ENCODE measurements at places on chromosomes 11 and 22.

DNA sequence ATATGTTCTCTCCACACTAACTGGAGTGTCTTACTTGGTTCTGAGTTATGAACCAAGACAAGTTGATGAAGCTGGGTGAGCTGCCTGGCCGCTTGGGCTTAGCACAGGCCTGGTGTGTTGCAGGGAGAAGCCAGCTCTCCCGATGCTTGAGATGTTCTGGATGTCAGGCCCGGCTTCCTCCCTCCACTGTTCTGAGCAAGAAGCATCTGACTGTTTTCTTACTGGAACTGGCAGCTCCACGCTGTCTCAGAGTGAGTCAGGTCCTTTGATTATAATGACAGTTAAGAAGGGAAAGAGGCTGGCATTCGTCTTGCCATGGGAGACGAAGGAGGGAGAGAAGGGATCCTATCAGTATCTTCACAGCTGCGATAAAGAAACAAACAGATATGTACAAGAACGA lies 46.5 kb upstream of the CRTAM start:
- no peak for DNase-seq

DNA sequence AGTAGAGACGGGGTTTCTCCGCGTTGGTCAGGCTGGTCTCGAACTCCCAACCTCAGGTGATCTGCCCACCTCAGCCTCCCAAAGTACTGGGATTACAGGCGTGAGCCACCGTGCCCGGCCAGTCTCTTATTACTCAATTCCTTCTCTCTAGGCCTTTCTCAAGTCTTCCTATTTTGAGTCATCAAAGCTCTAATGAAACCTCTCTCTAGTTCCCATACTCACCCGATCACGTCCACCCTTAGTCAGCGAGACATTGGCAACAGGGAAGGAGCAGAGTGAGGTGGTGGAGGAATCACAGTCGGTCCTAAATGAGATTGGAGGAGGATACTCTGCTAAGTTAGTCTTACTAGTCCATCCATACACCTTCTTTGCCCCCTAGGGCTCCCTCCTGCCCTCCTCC lies 5.0 kb downstream of the BSCL2 start:
- no peak for DNase-seq

DNA sequence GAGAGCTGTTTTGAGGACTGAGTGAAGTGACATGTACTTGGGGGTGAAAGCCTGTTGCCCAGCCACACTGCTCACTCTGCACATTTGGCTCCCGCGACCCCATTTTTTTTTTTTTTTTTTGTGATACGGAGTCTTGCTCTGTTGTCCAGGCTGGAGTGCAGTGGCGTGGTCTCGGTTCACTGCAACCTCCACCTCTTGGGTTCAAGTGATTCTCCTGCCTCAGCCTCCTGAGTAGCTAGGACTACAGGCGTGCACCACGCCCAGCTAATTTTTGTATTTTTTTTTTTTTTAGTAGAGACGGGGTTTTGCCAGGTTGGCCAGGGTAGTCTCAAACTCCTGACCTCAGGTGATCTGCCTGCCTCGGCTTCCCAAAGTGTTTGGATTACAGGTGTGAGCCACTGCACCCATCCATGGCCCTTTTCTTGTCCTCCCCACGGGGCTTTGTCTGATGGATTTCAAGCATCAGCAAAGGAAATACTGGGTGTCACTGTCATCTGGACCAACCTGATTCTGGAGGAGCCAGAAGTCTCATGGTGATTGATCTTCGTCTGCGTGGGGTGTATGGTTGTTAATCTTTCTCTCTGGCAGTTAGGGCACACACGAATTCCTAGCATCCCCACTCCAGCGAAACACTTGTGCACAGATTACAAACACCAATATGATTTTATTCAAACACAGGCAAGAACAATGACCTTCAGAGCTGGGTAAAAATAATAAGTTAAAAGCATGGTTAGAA lies 3.4 kb upstream of the UCP3 start:
- DNase-seq: no peak

DNA sequence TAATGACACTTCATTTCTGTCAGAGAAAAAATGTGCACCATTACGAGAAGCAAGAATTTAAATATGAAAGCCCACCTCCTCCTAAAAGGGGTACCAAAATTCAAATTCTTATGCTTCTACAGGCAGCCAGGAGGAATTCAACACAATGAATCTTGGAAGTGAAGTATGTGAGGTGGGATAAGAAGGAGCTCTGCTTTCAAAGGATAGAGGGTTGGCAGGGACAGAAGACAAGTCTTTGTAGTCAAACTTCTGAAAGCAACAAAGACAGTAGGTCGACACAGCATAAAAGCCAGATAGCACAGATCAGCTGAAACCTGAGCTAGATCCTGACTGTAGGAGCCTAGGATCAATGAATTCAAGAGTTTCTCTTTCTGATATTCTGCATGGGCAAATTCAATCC lies 17.4 kb downstream of the NARS2 start:
- no peak for DNase-seq

DNA sequence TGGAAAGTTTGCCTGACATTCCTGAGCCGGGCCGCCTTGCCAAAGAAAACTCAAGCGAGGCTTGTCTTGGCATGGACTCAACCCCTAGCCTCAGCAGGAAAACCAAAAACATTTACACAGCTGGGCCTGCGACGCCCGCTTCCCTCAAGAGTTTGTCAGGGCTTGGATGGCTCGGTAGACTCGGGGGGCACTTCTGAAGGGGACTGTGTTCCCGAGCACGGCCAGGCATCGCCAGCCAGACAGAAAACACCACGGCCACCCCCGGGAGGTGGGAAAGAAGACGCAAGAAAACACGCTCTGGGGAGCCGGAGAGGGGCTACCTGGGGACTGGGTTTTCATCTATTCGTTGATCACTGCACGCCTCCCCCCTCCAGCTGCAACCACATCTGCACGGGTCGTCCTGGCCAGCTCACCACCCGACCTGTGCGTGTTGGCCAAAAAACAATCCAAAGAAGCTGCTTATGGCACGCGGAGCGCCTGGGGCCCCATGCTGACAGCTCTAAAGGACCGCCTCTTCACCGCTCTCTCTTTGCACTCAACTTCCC lies 380.7 kb downstream of the MN1 start:
- no peak for DNase-seq

DNA sequence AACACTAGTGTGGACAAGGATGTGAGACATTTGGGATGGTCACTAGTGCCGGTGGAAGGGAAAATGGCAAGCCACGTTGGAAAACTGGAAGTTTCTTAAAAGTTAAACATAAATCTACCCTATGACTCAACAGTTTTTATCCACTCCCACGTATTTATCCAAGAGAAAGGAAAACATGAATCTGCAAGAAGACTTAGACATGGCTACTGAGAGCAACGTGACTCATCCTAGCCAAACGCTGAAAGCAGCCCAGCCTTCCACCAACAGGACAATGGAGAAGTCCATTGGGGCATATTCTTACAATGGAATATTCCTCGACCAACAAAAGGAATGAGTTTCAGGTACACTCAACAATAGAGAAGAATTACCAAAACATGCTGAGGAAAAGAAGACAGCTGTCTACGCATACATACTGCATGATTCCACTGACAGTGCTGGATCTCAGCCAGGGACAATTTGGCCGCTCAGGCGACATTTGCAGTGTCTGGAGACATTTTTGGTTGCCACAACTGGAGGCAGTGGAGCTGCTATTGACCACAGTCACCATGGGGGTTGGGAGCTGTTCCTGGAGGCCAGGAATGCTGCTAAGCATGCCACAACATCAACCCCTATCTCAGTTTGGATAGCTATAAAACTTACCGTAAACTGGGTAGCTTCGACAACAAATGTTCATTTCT lies 21.2 kb downstream of the SYT13 start:
- no peak for DNase-seq

DNA sequence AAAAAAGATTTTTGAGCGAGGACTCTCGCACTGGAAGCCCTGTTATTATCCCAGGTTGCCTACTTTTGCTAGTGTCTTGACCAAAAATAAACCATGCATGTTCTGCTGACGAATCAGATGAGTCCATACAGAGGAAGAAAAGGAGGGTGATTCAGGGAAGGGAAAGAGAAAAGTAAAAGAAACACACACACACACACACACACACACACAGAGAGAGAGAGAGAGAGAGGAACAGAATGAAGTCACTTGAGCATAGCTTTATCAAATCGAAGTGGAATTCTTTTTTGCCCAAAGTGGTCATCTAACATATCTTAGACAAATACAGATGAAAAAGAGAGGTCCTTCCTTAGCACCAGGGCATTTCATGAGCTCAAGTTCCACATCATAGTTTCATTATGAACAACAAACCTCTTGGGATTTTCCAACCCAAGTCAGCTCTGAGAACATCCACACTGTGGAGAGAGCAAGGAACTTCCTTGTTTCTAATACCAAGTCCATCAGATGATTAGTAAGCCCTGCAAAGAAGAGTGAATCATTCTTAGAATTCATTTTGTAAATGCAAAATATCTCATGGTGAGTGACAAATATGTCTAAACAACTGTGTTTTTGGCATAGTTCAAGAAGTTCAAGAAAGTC lies 7.7 kb upstream of the MMP12 start:
- no peak for DNase-seq

DNA sequence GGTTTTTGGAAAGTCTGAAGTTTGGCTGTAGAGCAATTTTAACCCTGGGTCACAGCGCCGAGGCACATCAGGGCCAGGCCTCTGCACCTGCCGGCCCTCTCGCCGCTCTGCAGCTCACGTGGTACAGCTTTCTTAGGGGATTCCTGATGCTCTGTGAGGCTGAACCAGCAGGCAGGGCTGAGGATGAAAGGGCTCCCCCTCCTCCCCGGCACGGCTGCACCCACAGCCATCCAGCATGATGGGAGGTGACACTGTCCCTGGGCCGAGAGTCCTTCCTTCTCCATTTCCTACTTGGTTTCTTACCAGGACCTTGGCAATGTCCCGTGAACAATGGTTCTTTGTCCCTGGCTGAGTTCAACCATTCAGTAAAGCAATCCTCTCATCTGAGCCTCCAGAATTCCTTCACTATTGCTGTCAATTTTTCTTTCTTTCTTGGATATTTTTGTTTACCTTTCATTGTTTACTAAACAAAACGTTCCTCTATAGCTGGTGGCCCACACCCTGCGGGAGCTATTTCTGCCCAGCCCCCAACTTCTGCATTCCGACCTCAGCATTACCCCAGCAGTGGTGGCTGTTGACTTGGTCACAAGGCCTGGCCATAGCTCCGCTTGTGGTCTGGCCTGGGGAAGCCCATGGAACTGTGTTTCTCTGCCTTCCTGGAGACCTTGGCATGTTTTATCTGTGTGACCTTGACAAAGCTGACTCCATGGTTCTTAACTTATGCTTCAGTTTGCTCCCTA lies 172.8 kb upstream of the B3GAT1 start:
- no peak for DNase-seq

DNA sequence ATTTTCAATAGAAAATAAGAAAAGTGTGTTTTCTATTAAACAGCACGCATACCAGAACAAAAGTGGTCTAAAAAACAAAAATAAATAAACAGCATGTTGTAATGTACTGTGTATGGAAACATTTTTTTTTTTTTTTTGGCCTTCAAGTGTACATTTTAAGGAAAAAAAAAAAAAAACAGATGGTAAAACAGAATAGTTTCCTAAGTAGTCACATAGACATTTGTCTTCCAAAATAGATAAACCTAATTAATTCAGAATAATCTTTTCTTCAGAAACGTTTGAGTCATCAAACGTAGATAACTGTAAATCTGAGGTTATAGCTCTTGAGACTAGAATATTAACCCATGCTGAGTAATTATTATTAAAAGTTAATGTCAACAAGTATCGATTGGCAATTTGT lies 396 bp upstream of the CFAP300 start:
- DNase-seq: no peak

GRCh38 chr22:24053481-24054226 lies 42.5 kb downstream of the CABIN1 start:
- no peak for DNase-seq

DNA sequence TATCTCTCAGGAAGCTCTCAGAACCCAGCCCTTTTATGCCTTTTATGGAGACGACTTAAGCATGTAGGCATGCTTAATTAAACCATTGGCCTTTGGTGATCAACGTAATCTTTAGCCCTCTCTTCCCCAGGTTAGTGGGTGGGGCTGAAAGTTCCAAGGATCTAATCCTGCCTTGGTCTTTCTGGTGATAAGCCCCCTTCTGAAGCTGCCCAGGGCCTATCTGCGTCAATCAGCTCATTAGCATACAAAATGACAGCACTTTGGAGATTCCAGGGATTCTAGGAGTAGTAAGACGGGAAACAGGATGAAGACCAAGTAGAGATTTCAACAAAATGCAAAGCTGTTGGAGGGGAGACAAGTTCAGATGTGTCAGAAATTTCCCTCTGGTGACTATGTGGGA lies 3.1 kb downstream of the FAM118A start:
- DNase-seq: no peak

DNA sequence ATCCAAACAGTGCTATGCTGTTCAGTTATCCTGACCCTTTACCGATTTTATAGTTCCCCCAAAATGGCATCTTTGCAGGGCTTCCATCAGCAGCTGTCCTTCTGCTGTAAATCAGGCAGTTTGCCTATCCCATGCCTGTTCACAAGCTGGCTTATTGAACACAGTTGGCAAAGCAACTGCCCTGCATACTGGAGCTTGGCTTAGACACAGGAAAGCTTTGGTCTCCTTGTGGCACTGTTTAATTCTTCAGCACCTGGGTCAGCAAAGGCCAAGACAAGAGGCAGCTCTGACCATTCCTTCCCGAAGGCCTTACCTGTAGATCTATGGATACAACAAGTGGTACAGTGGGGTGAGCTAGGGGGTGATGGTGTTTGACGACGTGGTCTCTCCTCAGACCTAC lies 32.2 kb downstream of the TSPAN18 start:
- no peak for DNase-seq

DNA sequence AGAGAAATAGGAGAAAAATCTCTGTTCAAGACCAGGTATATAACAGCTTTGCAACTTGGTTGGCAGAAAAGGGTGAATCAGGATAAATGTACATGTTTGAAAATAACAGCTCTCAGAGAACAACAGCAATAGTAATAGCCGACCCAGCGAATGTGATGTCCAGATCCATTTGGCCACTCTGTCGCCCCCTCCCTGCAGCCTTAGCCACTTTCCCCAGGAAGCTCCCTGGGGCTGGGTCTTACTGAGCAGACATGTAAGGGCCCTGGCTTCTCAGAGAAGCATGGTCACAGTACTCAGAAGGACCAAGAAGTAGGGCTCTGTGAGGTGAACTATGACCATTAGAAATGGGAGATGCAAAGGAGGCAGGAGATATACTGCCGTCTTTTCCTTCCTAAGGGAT lies 154.1 kb upstream of the SNX19 start:
- no peak for DNase-seq

- no peak for DNase-seq
Measured at GRCh38 chr22:32897400-32897799, 95.9 kb downstream of the TIMP3 start.

- DNase-seq: no peak
Measured at GRCh38 chr11:10443152-10443551, 11.9 kb upstream of the AMPD3 start.
